Cardiac ventricle fibroblast (primary cell): ENCODE measurements at places on chromosomes 1 and 21. TPM values are rescaled to one million over a fixed set of nuclear protein-coding genes. Genes with fewer than 3 reads are reported as not detected.

Gene DNAJC6
- total RNA-seq = 0.39 and 0.44 TPM in 2 replicates

Gene OR10Z1
- total RNA-seq = not detected in 2 replicates

Gene CYP4A11
- total RNA-seq = 0.19 TPM in 1 of 2 replicates, not detected in the other

Gene SAMD11
- 11.4 and 12.5 TPM in 2 replicates for total RNA-seq

Gene C4BPA
- not detected in 2 replicates for total RNA-seq

Gene LCE1C
- not detected in 2 replicates for total RNA-seq

Gene RHD
- total RNA-seq = not detected in 2 replicates

Gene KIF26B
- total RNA-seq = 5.9 and 6.3 TPM in 2 replicates

Gene OPN3
- 8.2 and 9.0 TPM in 2 replicates for total RNA-seq

Gene MCOLN2
- total RNA-seq = 0.20 and 0.56 TPM in 2 replicates

Gene IPP
- total RNA-seq = 8.3 and 10.5 TPM in 2 replicates

Gene NTNG1
- total RNA-seq = 0.12 TPM in 1 of 2 replicates, not detected in the other

Gene KDF1
- total RNA-seq = not detected in 2 replicates

Gene ASH1L
- 30.2 and 32.7 TPM in 2 replicates for total RNA-seq

Gene CEP170
- total RNA-seq = 31.3 and 36.8 TPM in 2 replicates

Gene ISG20L2
- 11.8 and 15.8 TPM in 2 replicates for total RNA-seq

Gene ELOVL1
- 33.8 and 52.2 TPM in 2 replicates for total RNA-seq

Gene CCDC17
- 0.10 and 1.00 TPM in 2 replicates for total RNA-seq

Gene VHLL
- not detected in 2 replicates for total RNA-seq

Gene ACBD6
- 32.2 and 35.4 TPM in 2 replicates for total RNA-seq

Gene HEYL
- total RNA-seq = 0.20 and 1.00 TPM in 2 replicates

Gene ARMH1
- total RNA-seq = 1.00 and 2.2 TPM in 2 replicates

Gene CCNL2
- total RNA-seq = 119 and 121 TPM in 2 replicates

Gene SMPDL3B
- 0.29 TPM in 1 of 2 replicates, not detected in the other for total RNA-seq

Gene SPRR2A
- not detected in 2 replicates for total RNA-seq

Gene LEFTY2
- not detected in 2 replicates for total RNA-seq
